ENCODE measurements at places on chromosomes 13 and 19.

DNA sequence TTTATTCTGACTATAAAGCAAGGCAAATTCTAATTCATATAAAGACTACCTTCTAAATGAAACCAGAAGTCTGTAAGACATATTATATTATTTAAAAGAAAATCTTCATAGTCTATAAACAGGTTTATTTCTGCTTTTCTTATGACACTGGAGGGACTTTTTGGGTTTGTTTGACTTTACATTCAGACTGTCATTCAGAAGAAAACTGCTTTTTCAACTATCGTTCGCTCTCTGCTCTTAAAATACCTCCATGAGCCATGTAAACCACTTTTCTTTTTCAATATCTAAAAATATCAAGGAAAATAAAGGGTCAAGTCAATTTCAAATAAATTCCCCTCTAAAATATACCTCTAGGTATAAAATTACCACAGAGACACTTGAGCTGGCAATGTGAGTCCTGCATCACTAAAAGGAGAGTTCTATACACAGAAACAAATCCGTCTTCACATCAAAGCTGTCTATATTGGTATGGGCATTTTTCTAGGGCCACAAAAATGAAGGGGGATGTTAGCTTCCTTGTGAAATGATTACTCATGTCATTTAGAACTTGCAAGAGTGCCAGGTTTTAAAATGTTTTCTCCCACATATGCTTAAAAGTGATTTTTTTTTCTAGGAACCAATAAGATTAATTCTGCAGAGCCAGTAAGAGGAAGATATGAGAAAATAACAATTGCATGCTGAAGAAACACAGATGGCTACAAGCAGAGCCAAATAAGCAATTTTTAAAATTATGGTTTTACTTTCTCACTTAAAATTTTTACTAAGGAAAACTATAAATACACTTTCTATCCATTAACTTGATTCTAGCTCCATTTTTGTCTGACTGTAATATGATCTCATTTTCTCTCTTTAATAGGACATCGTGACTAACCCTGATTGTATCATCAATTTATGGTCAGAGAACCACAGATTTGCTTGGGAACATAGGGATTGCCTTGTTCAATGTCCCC lies 181.8 kb downstream of the TBC1D4 start:
- DNase-seq: no peak

GRCh38 chr13:40060296-40061007 lies 405.0 kb downstream of the COG6 start:
- DNase-seq: no peak

- no peak for DNase-seq
Measured at GRCh38 chr13:33683376-33683775, 134.6 kb upstream of the RFC3 start.

DNA sequence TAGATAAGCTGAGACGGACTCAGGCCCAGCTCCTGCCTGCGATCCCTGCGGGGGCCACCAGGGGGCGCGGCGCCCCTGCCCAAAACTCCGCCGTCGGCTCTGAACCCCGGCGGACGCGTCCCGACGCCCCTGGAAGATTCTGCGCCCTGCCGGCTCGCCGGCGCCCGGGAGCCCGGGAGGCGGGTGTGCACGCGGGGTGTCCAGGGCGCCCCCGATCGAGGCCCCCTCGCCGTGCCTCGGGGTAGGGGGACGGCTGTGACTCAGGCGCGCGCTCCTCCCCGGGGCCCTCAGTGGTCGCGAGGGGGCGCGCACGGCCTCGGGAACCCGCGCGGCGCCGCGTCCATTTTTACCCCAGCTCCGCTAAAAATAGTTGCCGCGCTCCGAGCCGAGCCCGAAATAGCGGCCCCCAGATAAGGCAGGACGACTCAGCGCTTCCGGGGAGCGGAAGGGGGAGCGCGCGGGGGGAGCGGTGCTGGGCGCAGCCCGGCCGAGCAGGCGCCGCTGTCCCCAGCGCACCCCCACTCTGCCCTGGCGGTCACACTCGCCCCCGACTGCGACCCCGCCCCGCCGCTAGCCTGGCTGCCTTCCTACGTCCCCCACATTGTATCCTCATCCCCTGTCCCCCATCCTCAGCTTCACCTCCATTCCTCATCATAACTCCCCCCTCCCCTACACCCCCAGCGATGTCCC lies 16.0 kb upstream of the ERCC1 start:
- DNase-seq: peak; percentile 69

DNA sequence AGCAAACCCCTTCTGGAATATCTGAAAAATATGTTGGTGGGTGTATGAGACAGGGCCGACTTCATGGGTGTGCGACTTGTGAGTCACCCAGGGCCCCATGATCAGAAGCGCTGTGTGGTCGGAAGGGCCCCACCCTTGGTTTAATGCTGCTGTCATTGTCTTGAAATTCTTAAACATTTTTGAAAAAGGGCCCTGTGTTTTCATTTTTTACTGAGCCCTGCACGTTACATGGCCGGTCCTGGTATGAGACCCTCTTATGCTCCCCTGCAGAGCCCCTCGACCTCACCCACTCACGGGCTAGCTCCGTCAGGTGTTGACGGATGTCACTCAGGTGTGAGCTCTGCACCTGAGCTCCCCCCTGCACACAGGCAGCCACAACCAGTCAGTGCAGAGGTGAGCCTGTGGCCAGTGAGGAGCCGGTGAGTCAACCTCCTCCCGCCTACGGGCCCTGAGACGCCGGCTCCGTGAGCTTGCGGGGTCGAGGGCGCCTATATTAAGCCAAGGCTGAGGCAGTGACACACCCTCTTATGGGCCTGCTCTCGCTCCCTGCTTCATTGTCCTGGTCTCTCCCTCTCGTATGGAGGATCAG lies 27.7 kb downstream of the GADD45B start:
- DNase-seq: no peak

DNA sequence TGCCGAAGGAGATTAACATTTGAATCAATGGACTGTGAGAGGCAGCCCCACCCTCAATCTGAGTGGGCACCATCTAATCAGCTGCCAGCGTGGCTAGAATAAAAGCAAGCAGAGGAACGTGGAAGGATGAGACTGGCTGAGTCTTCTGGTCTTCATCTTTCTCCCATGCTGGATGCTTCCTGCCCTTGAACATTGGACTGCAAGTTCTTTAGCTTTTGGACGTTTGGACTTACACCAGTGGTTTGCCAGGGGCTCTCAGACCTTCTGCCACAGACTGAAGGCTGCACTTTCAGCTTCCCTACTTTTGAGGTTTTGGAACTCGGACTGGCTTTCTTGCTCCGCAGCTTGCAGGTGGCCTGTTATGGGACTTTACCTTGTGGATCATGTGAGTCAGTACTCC lies 14.7 kb downstream of the NHLRC3 start:
- DNase-seq: no peak

GRCh38 chr19:46366620-46367292 lies 19.9 kb downstream of the PPP5C start:
- DNase-seq: no peak

DNA sequence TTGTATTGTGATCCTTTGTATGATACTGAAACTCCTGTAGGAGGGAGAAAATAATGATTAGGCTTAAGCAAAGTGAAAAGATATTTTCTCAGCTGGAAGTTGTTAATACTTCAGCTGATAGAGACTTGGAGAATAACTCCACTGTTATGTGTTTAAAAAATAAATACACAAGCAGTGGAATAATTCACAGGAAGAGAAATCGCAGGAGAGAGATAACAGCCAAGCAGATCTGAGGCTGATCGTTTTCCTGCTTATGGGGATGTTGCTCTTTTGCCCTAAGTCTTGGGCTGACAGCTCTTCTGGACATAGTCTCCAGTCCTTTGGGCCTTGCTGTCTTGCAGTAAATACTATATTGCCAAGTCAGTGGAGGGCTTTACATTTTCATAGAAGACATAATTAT lies 93.3 kb downstream of the OLFM4 start:
- DNase-seq: no peak

DNA sequence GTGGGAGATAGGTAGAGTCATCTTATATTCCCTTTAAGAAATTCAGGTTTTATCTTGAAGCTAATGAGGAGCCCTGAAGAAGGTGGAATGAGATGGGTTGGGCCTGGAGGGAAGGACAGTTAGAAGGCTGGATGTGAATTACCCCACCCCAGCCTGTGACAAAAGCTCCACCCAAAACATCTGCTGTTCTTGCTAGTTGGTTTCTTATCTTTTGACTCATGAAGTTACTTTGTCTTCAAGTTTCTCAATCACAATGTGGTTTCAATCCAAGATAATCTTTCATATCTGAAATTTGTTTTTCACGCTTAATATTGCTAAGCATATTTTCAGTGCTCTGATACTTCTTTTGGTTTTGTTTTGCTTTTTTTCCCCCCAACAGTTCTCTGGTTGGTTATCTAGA lies 38.3 kb upstream of the HMGB1 start:
- no peak for DNase-seq

- DNase-seq: no peak
Measured at GRCh38 chr19:16914421-16914820, 25.6 kb downstream of the F2RL3 start.

- DNase-seq: no peak
Measured at GRCh38 chr13:21973437-21974125, 302.7 kb downstream of the FGF9 start.

GRCh38 chr13:111099290-111099689 lies 15.8 kb upstream of the ARHGEF7 start:
- DNase-seq: no peak

- DNase-seq: no peak
Measured at GRCh38 chr19:14479975-14480699, 5.0 kb upstream of the PTGER1 start.
